ENCODE measurements at places on chromosomes 12 and 14.
A peak's percentile ranks its signal among the peaks of the same experiment; 100 is the strongest.

DNA sequence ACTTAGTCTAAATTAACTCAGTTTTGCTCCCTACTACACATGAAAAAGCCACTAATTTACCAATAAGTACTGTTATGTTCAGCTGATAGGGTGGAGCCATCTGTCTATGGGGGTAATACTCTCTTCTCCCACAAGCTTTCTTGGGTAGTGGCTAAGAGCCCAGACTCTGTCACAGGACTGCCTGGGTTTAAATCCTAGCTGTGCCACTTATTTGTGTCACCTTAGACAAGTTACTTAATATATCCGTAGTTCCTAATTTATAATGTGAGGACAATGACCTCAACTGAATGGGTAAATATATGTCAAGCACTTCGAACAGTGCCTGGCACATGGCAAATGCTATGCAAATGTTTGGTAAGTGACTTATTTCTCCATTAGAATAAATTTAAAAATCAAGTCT is 185.6 kb downstream of the DACT1 start:
- no peak for DNase-seq

GRCh38 chr14:93982230-93983007 is 6.0 kb upstream of the ASB2 start:
- no peak for DNase-seq

GRCh38 chr12:120314220-120314619 is 12.1 kb downstream of the SIRT4 start:
- no peak for DNase-seq

GRCh38 chr12:14279845-14280244 is 85.6 kb upstream of the ATF7IP start:
- DNase-seq = no peak

- DNase-seq = no peak
These were observed 53.7 kb upstream of the INSM2 start for GRCh38 chr14:35480119-35480769.

DNA sequence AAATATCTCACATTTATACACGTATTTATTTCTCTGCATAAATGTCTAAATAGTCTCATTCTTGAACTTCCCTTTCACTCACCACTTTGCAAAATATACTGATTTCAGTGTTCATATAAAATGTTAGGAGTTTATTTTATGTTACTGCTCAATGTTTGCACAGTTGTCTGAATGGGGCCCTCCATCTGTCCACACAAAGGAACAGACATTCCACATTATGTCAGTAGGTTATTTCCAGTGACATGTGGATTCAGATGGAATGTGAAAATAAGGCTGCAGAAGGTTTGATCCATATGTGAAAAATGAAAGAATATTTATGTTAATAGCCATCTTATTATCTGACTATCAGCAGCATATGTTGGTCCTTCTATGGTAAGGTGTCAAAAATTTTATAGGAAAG is 994.4 kb upstream of the SEL1L start:
- no peak for DNase-seq

DNA sequence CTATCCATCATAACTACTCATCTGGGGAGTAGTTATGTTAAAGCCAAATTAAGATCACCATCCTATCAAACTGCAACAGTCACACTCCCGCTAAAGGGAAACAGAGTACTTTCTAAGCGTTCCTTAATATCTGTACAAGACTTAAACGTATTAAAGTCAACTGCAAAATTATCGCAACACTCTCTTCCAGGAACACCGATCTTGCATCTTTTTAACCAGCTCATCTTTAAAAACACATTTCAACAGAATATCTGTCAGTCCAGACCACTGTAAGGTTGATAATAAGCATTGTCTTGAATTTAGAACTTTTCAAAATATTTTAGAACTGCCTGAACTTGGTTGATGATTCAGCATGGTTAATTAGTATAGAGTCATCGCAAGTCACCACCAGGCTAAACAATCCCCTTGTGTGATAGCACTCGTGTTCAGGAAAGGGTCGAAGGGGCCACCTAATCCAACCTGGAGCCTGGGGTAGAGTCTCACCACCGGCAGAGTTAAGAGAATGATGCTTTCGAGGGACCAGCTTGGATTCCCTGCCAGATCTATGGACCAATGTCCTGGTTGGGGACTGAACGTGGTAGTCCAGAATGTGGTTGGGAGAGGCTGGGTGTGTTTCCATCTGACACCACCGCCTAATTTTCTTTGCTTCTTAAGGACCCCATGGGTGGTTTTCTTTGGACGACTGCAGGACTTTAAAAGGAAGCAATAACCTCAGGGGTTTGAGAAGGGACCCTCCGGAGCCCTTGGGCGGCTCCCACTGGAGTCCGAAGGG is 890 bp downstream of the SPTLC2 start:
- DNase-seq = peak; percentile 24

GRCh38 chr12:79057540-79057939 is 193.0 kb downstream of the SYT1 start:
- no peak for DNase-seq

- DNase-seq = no peak
These were observed 147.0 kb upstream of the ARID2 start for GRCh38 chr12:45582536-45582935.

- DNase-seq = no peak
These were observed 151.5 kb downstream of the ATXN7L3B start for GRCh38 chr12:74689071-74689655.

GRCh38 chr14:34007902-34008301 is 57.0 kb upstream of the EGLN3 start:
- no peak for DNase-seq

DNA sequence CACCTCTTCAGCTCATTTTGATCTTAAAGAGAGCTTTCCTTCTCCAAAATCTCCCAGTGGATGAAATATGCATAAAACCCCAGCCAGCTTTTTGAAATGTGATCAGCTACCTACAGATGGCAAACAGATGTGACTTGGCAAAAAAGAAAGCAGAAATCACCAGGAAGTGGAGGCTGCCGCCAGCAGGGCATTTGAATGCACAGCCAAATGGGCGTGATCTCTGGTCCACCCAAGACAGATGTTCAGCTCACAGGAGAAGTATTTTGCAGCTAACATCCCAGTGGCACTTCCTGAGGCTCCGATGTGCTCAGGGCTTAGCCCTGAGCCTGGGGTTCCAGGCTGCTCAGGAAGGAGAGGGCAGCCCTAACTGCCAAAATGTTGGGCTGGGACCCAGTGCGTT is 78.3 kb downstream of the LGMN start:
- DNase-seq = no peak

GRCh38 chr12:66751432-66752113 is 72.7 kb upstream of the GRIP1 start:
- DNase-seq = no peak

DNA sequence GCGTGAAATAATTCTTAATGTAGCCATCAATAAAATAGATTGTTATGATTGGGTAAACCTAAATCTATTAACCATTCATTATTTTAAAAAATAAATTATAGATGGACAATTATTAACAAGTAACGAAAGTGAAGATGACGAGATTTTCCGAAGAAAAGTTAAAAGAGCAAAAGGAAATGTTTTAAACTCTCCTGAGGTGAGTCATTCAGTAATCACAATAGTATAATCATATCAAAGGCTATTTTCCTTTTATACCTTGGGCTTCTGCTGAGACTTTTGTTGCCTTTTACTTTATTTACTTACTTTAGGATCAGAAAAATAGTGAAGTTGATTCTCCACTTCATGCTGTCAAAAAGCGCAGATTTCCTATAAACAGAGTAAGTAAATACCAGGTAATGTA is 45.6 kb downstream of the FANCM start:
- DNase-seq = no peak

DNA sequence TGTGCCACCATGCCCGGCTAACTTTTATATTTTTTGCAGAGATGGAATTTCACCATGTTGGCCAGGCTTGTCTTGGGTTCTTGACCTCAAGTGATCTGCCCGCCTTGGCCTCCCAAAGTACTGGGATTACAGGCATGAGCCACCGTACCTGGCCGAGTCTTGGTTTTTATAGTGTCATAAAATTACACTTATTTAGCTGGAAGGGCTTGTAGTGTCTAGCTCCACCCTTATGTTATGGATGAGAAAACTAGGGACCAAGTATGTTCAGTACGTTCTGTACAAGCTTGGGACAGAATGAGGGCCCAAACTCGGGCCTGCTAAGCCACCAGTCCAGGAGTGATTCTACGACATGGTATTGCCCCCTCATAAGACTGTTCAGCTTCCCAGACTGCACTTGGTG is 35.1 kb downstream of the SYNE2 start:
- no peak for DNase-seq

DNA sequence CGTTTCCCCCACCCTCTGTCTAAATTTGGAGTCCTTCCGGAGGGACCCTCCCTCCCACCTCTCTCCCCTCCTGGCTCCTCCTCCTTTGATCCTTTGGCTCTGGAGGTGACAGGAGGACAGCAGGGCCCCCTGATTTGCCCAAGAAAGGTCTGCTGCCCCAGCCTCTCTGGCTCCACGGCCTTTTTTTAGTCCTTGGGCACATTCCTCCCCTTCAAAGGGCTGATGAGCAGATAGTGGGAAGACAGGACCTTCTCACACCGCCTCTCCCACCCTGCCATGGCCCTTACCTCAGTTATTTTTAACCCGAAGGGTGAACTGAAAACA is 196 bp upstream of the MYH6 start:
- DNase-seq = no peak

- DNase-seq = no peak
These were observed 110.1 kb downstream of the DNAI7 start for GRCh38 chr12:25084816-25085215.

DNA sequence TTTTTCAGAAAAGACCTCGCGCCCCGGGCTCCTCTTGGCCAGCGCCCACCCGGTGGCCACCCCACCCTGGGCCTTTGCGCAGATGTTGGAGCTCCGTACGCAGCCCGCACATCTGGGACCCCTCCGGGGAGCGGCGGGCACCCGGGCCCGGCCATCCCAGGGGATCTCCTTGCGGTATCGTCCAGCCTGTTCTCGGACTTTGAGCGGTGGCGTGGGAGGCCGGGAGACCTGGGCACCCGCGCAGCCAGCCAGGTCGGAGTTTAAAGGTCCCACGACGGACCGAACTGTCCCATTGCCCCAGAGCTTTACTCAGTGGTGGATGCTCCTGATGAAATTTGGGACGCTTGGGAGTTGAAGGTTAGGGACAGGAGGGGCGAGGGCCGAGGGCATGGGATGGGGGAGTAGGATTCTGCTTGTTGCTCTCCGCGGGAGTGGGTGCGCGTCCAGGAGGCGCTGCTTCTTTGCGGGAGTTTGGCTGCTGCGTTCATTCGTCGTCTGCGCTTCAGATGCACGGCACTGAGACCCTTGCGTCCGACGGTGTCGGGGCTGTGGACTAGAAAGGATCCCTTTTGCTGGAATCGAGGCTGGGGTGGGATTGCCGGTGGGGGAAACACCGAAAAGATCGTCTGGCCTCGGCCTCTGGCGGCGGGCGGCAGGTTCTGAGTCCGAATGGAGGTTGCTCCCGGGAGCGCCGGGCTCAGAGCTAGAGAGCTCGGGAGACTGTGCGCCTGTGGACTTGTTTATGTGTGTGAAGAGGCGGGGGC is 1.4 kb downstream of the NTF3 start:
- DNase-seq = no peak

DNA sequence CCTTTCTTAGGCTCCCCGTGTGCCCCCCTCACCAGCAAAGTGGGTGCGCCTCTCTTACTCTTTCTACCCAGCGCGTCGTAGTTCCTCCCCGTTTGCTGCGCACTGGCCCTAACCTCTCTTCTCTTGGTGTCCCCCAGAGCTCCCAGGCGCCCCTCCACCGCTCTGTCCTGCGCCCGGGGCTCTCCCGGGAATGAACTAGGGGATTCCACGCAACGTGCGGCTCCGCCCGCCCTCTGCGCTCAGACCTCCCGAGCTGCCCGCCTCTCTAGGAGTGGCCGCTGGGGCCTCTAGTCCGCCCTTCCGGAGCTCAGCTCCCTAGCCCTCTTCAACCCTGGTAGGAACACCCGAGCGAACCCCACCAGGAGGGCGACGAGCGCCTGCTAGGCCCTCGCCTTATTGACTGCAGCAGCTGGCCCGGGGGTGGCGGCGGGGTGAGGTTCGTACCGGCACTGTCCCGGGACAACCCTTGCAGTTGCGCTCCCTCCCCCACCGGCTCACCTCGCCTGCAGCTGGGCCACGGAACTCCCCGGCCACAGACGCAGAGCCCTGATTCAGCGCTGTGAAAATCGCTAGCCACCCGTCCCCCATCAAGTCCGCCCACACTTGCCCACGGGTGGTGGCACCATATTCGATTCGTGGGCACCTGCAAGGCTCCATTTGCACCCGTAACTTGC is 1.3 kb downstream of the TMEM233 start:
- DNase-seq = peak; percentile 11

DNA sequence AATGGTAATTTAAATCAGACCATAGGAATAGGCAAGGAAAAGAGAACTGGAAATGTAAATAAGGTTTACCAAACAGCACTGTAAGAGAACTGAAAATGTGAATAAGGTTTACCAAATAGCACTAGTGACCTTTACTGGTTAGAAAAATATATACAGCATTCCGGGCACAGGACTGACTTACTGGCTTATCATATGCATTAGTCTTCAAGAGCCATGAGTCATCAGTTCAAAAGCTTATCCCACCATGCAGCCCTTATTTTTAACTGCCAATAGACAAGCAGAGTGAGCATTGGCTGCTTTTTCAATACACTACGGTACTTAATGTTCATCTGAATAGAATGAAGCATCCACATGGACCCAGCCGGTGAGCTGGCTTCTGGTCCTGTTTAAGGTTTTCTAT is 13.0 kb upstream of the NELL2 start:
- DNase-seq = no peak

- DNase-seq = no peak
These were observed 13.3 kb downstream of the DNM1L start for GRCh38 chr12:32692358-32692757.

DNA sequence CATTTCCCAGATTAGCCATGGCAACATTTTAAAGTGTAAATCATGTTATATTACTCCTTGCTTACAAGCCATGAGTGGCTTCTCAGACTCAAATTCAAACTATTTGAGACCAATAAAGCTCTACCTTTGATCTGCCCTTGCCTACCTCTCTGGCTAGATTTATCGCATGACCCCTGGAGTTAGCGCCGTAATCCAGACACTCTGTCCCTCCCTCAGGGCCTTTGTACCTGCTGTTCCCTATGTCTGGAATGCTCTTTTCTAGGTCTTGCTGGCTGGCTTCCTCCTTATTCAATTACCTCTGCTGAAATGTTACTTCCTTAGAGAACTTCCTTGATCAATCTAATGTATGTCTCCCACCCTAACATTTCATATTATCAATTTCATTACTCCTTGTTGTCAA is 16.3 kb downstream of the SIX4 start:
- no peak for DNase-seq

DNA sequence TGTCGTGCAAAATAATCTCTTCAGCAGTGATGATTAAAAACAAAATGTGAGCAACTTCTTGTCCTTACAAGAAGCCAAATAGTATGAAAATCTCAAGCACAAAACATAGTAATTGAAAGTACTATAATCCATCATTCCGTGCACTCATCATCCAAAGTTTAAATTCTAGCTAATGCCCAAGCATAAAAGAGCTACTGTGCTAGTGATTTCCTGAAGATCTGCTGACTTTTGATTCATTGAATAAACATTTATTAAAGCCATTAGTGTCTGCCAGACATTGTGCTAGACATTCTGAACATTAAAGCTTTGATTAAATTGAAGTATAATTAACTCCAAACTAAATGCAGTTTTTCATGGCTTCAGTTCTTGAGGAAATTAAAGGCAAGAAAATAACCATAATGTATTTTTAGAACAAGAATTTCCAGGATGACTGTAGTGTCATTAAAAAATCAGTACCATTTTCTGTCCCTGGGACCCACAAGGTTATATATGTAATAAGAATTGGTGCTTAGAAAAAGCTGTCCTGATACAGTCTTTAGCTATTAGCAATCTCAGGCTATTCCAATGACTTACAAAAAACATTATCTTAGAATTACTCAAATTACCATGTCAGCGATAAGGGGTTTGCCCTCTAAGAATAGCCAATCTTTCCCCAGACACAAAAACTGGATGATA is 71.7 kb downstream of the CMAS start:
- no peak for DNase-seq

- DNase-seq = no peak
These were observed 69.7 kb downstream of the TSPAN11 start for GRCh38 chr12:30996255-30996654.

Measured in activated CD4-positive, alpha-beta T cell treated with anti-CD3 and anti-CD28 coated beads for 48 hours (primary cell).